ENCODE measurements at places on chromosomes 1 and 21.

GRCh38 chr1:15786581-15786980, 20.9 kb downstream of the UQCRHL start:
- no peak for DNase-seq

DNA sequence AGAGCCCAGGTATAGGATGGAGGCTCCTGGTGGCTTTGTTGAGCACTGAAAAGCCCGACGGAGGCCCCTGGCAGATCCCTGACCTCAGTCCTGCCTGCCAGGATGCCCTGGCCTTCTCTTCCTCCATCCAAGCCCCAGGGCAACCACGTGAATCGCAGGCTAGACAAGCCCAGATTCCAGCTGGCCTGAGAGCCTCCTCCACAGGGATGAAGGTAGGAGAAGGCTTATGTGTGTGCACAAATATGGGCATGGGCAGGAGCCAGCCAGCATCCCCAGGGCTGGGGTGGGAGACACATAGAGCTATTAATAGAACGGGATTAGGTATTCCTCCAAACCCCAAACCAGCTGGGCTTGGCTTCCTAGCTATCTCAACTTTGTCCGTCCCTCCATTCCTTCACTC, 4.0 kb upstream of the EXTL1 start:
- DNase-seq: no peak

- no peak for DNase-seq
These were observed 50.0 kb downstream of the SH3GLB1 start for GRCh38 chr1:86754265-86754974.

DNA sequence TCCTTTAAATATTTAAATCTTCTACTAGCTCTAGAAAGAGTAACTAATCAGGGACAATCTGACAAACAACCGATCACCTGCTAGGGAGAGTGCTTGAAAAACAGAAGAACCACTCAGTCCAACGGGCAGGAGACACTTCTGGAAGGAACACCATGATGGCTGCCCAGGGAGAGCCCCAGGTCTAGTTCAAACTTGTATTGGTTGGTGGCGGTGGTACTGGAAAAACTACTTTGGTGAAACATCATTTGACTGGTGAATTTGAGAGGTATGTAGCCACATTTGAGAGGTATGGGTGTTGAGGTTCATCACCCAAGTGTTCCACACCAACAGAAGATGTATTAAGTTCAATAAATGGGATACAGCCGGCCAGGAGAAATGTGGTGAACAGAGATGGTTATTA, 4.8 kb upstream of the WDR47 start:
- no peak for DNase-seq

DNA sequence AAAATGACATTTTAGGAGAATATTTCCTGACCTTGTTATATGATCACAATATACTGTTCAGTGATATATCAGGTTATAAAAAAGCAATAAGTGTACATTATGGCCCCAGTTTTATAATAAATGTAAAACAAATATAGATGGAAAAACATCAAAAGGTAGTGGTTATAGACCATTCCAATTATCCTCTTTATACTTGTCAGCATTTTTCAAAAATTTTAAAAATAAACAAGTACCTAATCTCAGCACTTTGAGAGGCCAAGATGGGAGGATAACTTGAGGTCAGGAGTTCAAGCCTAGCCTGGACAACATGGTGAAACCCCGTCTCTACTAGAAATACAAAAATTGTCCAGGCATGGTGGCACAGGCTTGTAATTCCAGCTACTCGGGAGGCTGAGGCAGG, 69.6 kb upstream of the B3GALNT2 start:
- no peak for DNase-seq

DNA sequence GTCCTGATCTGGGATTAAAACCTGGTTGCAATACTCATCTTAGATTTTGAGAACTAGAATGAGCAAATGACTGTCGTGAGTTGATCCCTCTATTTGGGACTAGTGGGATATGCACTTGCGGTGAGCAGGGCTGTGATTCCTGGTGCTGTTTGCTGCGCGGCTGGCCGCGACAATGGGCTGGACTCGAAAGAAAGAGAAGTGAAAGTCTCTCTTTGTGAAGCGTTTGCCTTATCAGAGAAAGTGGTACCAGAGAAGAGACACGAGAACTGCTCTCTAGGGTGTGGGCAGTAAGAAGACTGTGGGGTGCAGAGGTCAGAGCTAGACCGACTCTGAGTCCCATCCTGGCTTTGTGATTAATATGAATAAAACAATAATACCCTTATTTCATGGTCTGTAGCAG, 8.6 kb downstream of the ST6GALNAC3 start:
- DNase-seq: no peak

DNA sequence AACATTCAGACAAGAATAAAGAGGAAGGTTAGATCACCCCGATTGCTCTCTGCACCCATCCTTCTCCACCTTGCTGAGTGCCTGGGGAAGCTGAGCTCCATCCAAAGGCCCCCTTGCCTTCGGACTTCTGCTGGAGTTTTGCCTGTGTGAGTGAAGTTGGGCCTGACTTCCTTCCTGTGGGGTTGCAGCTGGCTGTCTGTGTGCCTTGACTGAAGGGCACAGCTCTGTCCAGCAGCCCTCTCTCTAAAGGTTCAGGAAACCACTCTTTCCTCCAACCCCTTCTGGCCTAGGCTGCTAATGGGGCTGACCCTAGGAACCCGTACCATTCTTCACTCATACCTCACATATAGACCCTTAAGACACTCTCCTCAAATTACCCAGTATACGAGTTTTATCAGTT, 173.4 kb upstream of the HMCN1 start:
- no peak for DNase-seq

DNA sequence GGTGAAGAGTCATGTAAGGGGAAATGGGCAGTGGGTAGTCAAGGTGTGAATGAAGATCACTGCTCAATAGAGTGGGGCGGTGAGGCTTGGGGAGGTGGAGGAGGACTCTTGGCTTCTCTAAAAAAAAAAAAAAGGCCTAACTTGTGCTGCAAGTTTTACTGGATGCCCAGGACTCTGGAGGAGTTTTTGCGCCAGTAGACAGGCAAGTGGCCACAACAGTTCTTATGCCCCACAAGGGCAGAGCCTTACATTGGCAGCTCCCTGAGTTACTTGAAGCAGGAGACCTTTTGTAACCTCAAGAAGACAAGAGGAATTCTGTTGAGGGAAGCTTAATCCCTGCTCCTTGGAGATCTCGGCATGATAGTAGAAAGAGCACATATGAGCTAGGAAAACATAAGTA, 54.9 kb upstream of the PPP2R5A start:
- no peak for DNase-seq

DNA sequence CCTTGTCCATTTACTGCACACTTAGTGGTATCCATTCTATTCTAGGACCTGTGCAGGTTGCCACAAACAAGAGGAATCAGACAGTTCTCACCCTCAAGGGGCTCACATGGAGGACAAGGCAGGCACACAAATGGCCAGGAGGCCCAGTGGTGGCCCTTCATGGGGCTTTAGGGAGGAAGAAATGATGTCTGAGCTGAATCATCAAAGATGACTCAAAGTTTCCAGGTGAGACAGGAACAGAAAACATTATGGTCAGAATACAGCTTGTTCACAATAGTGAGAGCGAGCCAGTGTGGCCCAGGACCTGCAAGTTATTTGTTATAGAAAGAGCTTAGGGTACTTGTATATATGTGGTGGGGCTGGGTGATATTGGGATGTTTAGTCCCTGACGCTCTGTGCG, 26.4 kb downstream of the SHISAL2A start:
- no peak for DNase-seq

- DNase-seq: no peak
These were observed 129.8 kb downstream of the CYYR1 start for GRCh38 chr21:26443291-26443690.

DNA sequence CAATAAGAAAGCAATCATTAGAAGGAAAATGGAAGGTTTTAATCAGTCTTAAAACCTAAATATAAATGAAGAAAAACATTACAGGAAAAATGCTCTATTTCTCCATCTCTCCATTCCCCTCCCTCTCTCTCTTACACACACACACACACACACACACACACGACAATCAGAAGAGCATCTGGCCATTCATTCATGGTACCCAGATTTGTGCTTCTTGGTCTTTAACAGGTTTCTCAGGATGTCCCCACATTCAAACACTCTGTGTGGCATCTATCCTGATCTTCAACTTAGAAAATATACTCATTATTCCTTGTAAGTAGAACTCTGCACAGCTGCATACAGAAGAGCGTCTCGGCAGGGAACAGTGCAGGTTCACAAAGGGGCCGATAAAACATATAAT, 779 bp downstream of the LRRC40 start:
- peak; percentile 15 for DNase-seq

- DNase-seq: no peak
These were observed 42.2 kb downstream of the KCNK1 start for GRCh38 chr1:233656032-233656635.

- DNase-seq: no peak
These were observed 412.6 kb downstream of the PRDM2 start for GRCh38 chr1:14112613-14113012.

- DNase-seq: no peak
These were observed 5.7 kb downstream of the GABRD start for GRCh38 chr1:2024887-2025286.

DNA sequence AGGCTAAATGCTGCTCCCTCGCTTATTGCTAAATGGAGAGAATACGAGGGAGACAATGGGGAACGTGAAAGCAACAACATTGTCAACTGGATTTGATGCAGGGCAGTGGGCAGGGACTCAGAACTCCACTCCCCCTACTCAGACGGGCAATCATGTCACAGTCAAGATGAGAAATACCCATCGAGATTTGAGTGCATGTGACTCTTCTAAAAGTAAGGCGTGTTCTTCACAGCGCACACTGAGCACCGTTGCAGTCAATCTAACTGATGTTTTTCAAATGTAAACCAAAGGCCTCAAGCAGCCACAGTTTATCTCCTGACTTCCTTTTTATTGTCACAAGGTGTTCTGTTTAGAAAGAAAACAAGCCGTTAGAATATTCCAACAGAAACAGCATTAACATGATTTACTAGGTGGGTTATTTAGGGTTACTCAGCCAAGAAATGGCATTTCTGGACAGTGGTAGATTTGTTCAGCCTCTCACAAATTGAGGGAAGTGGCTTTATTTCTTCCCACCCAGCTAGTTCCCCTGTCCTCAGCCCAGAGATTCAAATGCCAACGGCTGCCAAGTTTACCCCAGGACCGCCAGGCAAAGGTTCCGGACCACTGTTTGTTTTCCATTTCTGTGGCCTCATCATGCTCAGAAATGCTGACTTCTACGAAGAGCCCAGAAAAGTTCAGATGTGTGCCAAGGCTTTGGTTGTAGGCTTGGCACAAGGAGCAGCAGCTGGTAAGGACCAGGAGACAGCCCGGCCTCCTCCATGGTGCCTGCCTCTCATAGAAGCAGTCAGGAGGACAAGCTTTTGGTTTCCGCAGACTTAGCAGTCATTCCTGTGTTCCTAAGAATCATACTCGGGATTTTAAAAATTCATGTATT, 171.4 kb downstream of the KIF26B start:
- DNase-seq: no peak

- no peak for DNase-seq
These were observed 88.7 kb upstream of the IRF2BP2 start for GRCh38 chr1:234698686-234699085.

DNA sequence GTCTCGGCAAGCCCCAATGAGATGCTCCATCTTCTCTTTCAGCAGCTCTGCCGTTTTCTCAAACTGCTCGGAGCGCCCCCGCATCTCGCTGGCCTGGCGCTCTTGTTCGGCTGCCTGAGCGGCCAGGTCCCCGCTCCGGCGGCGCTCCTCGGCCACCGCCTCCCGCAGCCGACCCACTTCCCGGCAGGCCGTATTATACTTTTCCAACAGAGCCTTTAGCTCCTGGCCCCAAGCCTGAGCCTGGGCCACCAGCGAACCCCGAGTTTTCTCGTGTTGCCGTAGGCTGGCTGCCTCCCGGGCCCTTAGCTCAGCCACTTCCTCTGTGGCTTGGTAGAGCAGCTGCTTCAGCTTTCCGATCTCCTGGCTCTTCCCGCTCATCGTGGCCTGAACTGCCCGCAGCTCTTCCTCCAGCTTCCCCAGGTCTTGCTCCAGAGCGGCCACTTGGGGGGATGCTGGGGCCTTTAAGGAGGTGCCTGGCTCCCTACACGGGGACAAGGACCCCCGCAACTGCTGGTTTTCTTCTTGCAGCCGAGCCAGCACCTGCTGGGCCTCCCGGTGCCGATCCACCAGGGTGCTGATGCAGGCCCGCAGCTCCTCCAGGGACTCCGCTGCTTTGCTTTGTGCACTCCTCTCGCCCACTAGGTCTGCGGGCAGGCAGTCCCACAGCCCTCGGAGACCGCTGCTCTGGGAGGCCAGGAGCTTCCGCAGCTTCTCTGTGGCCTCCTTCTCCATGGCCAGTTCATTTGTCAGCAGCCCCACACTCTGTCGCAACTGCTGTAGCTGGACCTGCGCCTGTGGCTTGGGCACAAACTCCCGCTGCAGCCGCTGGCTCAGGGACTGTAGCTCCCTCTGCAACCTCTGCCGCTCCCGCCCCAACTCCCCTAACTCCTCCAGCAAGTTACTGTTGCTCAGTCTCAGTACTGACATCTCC, 13.4 kb upstream of the PIAS3 start:
- peak; percentile 61 for DNase-seq

GRCh38 chr21:33317786-33318486, 6.8 kb upstream of the IFNAR1 start:
- DNase-seq: no peak

DNA sequence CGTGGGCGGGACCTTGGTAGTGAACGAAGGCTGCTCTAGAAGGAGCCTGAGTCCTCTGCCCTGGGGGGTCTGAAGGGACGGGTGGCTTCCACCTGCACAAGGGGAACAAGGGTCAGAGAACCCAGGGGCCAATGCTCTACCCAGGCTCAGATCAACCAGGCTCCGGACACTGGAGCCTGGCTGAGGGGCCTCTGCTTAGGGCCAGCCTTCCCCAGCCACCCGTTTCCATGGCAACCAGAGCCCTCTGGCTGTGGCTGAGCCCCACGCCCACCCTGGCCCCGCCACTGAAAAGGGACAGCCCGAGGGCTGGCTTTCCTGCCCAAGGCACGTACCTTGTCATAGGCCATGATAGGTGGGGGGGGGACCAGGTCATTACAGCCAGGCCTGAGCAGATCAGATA, 724.6 kb downstream of the PTPRU start:
- DNase-seq: no peak

GRCh38 chr1:183920651-183921050, 115.7 kb downstream of the RGL1 start:
- no peak for DNase-seq

Measured in choroid plexus epithelial cell (primary cell).